GM12865 (cell line): ENCODE measurements at places on chromosomes 16 and 17.

- DNase-seq: no peak
Measured at GRCh38 chr17:7806587-7806986, 27.4 kb upstream of the KDM6B start.

DNA sequence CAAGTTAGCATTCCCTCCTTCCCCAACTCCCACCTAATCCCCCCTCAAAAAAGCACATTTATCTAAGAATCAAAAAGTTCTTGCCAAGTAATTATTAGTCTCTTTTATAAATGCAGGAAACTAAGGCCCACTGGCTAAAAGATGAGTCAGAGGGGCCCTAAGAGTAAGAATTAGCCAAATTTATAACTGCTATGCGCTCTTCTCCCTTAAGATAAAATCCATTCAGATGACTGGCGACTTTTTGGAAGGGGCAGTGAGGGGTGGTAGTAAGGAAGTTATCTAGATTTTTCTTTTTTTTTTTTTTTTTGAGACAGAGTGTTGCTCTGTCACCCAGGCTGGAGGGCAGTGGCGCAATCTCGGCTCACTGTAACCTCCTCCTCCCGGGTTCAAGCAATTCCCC is 17.1 kb downstream of the ZNF652 start:
- DNase-seq: no peak

DNA sequence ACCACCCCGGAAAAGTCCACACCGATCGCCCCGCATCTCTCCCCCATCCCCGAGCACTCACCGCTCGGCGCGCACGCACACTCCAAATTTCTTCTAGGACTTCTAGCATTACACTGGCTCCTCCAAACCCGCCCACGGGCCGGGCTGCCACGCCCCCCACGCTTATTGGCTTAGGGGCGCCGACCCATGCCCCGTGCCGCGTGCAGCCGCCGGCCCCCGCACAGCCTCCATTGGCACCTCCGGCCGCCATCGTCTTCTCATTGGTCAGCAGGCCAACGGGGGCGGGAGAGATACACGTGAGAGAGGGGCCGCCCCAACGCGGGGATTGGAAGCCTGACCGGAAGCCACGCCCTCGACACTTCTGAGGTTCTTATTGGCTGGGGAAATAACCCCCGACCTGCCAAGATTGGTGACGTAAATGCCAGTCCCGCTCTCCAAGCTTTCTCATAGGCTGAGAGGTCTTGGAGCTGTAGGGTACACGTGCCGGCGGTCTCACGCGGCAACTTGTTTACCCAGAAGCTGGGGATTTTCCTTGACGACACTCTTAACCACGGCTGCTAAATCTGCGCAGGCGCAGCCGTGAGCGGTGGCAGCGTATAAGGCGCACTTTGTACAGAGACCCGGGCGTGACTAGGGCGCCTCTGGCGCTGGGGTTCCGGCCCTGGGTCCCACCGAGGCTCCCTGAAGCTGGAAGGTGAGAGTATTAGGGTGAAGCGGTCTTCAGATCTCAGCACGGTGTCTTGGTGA is 4.2 kb upstream of the PER1 start:
- DNase-seq: peak; percentile 100

GRCh38 chr16:14528306-14528705 is 101.8 kb downstream of the PARN start:
- DNase-seq: no peak

DNA sequence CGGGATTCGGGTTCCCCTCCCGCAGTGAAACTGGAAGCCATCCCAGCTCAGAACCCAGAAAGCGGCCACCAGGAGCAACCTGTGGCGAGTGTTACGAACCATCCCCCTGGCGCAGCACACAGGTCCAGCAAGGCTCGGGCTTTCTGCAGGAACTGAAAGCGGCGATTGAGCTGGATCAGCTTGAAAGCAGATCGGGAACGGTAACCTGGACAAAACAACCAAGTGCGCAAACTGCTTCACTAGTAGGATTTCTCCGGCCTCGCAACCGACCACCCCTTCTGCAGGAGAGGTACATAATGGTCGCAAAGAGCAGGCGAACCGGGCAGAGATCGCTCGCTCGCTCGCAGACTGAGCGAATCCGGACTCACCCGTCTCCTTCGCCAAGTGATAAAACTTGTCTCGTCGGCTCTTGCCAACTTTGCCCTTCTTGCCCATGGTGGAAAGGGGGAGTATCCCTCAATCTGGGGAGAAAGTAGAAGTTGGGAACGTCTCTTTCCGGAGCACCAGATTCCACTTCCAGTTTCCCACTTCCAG is 696 bp upstream of the PSMC5 start:
- DNase-seq: no peak

DNA sequence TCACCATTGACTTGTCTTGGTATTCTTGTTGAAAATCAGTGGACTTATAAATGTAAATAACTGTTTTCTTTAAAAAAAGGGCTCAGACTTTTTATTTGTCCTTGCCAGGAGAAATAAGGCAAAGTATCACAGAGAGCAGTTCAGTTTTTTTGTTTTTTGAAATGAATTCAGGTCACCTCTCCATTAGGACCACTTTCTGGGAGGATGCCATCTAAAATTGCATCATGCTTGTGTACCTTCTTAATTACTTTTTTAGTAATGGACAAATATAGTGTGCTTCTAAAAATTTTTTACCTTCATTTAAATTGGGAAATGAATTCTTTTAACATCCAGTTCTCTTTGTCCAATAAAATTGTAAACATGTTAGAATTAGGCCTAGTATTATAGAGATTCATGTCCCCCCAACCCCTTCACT is 210.0 kb downstream of the BCAS3 start:
- no peak for DNase-seq

GRCh38 chr17:29585080-29585751 is 4.2 kb downstream of the GIT1 start:
- DNase-seq: no peak

GRCh38 chr16:59463776-59464175 is 729.7 kb upstream of the GOT2 start:
- DNase-seq: no peak

- DNase-seq: no peak
Measured at GRCh38 chr16:84053237-84053636, 10.6 kb upstream of the SLC38A8 start.

GRCh38 chr17:9239793-9240658 is 218.7 kb downstream of the NTN1 start:
- DNase-seq: peak; percentile 68

DNA sequence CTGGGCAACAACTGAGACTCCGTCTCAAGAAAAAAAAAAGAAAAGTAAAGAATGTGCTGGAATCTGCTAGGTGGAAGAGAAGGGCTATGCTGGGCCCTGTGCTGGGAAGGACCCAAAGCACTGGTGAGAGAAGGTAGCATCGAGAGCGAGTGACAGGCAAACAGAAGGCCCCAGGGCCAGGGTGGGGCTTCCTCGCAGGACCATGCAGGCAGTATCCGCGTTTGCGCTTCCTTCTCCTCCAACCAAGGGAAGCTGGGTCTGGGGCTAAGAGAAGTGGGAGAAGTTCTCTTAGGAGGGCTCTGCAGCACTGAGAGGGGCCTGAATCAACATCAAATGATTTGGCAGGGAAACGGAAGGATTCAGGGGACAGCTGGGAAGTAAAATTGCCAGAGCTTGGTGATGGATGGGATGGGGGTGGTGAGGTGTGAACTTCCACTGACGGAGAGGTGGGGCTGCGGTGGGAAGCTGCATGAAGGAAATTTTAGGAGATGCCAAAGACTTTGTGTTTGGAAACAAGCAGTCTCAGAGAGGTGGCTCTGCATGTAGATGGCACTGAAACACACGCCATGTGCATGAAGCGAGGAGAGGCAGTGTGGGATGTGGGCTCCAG is 5.2 kb upstream of the ECI1 start:
- DNase-seq: no peak

DNA sequence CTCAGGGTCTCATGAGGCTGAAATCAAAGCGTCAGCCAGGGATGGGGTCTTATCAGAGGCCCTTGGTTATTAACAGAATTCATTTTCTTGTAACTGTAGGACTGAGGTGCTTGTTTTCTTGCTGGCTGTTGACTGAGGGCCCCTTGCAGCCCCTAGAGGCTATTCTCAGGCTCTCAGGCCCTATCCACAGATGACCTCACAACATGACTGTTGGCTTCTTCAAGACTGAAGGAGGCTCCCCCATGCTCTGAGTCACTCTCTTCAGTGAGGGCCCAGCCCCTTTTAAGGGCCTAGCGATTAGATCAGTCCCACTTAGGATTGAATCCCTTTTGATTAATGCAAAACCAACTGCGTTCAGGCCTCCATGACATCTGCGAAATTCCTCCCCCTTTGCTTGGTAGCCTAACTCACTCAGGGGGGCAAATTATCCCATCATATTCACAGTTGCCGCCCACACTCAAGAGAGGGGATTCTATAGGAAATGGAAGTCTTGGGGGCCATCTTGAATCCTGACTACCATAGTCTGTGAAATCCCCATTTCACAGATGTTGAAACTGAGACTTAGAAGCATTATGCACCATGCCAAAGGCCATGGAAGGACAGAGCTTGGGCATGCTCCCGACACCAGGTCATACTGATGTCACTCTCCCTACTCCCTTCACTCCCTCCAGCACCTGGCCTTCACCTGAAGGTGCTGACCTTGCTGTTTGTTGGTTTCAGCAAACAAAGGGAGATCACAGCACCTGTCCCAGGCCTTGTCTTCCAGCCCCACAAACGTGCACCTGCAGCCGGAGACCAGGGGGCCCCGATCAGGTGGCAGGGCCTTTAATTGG is 592.3 kb downstream of the MAF start:
- DNase-seq: no peak

DNA sequence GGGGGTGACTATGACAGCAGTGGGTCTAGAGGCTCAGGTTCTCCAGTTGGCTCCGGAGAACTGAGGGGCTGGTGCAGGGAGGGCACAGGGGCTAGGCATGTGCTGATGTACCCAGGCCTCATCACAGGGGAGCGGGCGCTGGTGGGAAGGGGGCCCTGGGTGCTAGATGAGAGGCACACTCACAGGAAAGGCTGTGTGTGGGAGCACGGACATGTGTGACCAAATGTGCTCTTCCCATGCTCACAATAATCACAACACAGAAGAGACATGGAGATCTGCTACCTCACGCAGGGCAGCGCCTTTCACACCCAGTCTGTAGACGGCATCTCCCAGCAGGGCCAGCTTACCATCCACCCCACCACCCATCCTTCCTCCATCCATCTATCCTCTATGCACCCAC is 17.4 kb upstream of the RASD1 start:
- DNase-seq: no peak

GRCh38 chr16:4800290-4801041 is 2.0 kb downstream of the ROGDI start:
- DNase-seq: peak; percentile 85

DNA sequence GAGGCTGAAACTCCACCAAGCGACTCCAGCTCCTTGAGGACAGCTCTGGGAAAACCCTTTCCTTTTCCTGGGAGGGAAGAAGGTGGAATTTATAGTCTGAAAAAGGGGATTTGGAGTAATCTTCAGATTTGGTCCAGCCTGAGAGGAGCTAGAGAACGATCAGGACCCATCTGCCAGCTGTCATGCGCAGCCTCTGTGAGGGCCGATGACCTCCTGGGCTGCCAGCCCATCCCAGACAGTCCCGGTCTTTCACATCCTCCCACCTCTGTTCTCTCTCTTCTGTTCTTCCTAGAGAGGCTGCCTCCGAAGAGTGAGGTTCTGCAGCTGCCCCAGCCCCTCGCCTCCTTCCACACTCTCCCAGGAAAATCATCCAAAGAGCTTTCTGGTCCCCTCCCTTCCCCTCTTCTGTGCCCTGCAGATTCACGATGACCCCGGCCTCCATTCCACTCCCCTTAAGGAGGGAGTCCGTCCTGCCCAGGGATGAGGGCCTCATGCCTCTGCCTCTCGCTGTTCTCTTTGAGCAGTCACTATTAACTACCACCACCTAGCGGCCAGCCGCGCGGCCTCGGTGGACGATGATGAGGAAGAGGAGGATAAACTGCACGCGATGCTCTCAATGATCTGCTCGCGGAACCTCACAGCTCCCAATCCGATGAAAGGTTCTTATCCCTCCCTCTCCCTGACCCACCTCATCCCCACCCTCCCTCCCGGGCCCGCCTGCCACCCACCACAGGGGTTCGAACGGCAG is 29.6 kb downstream of the SGSM2 start:
- DNase-seq: no peak

GRCh38 chr16:76125871-76126270 is 151.3 kb upstream of the CNTNAP4 start:
- no peak for DNase-seq

DNA sequence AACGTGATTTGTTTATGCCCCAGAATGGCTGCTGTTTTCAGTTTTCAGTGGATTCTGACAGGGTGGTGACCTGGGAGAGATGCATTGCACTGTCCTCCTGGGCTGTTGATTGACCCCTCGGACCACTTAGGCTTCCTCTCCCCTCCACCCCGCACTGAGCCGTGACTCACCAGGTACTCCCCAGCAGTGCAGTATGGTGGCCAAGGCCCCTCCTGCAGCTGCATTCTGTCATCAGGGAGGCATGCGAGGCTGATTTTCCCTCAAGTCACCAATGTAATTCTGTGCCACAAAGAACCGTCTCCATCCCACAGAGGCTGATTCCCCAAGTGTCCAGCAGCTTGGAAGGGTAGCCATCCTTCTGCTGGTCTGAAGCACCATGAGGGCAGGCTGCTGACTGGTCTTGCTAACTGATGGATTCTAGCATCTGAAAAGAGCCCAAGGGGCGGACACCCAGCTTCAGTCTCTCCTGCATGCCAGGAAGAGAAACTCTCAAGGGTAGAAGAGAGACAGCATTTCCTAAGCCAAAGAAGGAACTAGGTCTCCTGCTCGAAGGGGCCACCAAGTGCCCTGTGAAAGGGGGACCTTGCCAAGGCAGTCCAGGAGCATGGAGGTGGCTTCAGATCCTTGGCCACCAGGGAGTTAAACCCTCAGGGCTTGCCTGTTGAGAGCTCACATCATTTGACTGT is 148.1 kb downstream of the SOCS1 start:
- DNase-seq: no peak

DNA sequence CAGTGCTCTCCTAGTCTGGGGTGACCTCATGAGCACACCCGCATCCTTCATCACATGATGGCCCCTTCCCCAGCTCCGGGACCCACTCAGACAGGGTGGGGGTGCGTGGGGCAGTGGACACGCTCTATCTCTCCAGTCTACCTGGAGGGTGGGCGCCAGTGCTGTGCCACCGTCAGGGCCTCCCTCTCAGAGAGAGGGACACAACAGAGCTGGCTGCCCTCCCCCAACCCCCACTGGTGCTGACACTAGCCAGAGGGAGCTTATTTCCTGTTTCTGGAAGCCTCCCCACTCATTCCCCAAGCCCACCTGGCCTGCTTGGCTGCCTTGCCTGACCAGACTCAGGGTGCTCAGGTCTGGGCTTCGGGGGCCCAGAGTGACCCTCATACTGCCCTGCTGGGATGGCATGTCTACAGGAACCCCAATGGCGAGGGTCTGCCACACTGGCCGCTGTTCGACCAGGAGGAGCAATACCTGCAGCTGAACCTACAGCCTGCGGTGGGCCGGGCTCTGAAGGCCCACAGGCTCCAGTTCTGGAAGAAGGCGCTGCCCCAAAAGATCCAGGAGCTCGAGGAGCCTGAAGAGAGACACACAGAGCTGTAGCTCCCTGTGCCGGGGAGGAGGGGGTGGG is 8.2 kb downstream of the CES2 start:
- no peak for DNase-seq
